ENCODE measurements at places on chromosomes 11 and 22.

- no peak for DNase-seq
Observed at GRCh38 chr22:27748751-27749191, 52.8 kb downstream of the MN1 start.

DNA sequence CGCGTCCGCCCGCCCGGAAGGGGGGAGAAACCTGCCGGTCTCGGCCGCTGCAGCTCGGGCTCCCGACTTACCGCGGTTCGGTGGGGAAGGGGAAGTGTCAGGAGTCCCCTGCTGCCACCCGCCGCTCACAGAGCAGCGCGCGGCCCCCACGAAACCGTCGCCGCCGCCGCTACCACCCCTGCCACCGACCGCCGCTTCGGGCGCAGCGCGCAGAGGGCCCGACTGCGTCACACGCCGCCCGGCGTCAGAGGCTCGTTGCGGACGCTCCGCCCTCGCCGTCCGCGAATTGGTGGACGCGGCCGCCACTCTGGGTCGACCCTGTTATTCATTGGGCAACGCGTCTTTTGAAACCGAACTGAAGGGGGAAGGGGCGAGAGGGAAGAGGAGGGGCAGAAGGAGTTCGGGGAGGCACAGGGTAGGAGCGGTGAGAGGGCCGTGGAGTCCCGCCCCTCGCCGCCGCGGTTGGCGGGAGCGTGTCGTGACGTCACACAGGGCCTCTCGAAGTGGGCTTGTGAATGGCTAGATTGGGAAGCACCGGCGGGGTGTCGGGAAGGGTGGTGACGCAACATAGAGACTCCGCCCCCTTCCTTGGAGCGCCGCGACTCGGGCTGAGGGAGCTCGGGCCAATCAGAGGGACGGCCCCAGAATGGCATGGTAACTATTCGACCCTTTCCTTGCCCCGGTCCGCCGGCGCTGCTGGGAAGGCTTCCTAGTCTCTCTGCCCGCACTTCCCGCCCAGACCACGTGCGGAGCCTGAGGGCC, at the start of gene NUP98:
Gene NUP98 (minus strand): TSS at position 226 of the 762 bp plus-strand sequence. CDS start 15,437 bp downstream, outside the sequence.
- DNase-seq = peak; percentile 98

DNA sequence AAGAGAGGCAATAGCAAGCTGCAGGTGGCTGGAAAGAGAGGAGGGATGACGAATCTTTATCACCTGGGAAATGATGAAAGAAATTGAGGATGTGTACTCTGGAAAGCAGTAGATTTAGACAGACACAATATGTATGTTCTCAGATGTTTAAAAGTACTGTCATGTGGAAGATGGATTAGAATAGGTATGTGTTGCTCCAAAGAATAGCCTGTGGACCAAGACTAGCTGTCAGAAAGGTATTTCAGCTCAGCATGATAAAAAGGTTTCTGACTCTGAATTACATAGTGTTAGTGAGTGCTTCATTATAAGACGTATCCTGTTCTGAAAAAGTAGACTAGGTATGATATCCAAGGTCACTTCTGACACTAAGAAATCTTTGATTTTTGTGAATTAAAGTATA, 322.4 kb downstream of the CNTN5 start:
- no peak for DNase-seq

- no peak for DNase-seq
Observed at GRCh38 chr11:16402654-16403447, 46.5 kb upstream of the SOX6 start.

GRCh38 chr11:118277312-118277711, 13.2 kb upstream of the MPZL2 start:
- peak; percentile 24 for DNase-seq

- no peak for DNase-seq
Observed at GRCh38 chr11:15886866-15887265, 469.5 kb downstream of the SOX6 start.

- DNase-seq = no peak
Observed at GRCh38 chr22:35805466-35805865, 87.8 kb downstream of the APOL5 start.

GRCh38 chr11:66330931-66331330, 5.3 kb downstream of the RIN1 start:
- no peak for DNase-seq

DNA sequence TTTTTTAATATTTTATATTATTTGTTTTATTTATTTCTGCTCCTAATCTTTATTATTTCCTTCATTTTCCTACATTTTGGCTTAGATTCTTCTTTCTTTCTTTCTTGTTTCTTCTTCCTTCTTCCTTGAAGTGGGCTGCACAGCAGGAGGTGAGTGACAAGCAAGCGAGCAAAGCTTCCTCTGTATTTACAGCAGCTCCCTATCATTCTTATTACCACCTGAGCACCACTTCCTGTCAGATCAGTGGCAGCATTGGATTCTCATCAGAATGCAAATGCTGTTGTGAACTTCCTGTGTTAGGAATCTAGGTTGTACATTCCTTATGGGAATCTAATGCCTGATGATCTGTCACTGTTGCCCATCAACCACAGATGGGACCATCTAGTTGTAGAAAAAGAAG, 784.9 kb upstream of the LUZP2 start:
- no peak for DNase-seq

GRCh38 chr11:73323464-73323863, 15.4 kb downstream of the ARHGEF17 start:
- peak; percentile 74 for DNase-seq

GRCh38 chr11:82814379-82814778, 80.7 kb upstream of the FAM181B start:
- DNase-seq = no peak

DNA sequence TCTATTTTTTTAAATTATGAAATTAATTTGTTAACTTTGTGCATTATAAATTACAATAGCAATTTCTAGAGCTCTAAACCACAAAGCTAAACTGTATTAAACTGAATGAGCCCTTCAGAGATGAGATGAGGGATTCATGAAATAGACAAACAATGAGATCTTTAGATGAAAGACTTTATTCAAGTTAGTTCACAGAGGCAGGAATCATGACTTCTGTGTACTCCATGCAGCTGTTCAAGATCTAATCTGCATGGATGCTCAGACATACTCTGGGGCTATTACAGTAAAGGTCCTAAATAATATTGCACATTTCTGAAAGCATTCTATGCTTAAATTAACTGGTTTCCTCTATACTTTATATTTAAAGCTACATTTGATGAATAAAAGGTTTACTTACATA, 122.7 kb downstream of the FCHSD2 start:
- DNase-seq = no peak

DNA sequence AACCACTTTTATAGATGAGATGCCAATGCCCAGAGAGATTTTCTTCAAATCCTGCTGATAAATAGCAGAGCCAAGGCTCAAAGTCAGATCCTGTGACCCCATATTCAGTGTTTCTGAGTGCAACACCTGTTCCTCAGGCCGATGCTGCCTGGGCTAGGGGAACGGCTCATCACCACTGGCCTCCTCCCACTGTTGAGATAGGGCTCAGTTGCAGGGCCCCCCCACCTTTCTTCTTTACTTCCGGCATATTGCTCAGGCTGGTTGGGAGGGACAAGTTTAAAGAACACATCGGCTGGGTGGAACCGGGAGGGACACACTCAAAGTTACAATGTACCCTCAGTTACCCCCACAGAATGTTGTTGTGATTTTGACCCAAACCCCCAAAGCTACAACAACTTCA, 88.3 kb upstream of the CRTAM start:
- no peak for DNase-seq

- DNase-seq = no peak
Observed at GRCh38 chr22:24937114-24937513, 9.4 kb downstream of the LHFPL7 start.

GRCh38 chr11:69640260-69640994, 529 bp upstream of the CCND1 start:
- DNase-seq = no peak

DNA sequence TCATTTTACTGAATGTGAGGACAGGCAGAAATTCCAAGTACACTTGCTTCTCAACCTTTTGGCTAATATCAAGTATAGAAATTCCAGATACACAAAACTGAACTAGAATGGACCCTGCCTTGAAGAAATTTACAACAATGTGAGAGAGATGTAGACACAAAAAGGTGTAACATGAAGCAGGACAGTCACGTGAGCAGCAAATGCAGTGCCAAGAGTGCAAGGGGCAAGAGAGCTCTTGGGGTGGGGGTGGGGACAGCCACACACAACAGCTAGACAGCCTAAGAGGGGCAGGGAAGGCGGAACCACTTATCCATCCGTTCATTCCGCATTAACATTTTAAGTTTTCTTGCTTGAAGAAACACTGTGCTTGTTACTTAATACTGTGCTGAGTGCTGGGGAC, 28.9 kb downstream of the PLEKHA7 start:
- DNase-seq = no peak

DNA sequence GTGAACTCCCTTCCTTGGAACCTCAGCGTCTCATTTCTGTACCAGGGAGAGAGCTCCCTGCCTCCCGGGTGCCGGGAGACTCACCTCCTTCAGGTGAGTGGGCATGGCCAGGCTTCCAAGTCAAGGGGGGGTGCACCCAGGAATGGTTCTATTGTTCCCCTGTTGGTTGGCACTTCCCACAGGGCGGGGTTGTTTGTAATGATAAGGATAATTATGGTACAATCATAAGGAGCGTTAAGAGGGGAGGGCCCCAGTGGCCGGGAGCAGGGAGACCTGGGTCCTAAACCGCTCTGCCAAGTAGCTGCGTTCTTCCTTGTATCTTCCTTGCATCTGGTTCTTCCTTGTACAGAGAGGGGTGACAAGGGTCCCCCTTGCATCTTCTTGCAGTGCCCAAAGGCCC, 79.1 kb downstream of the LRRC32 start:
- no peak for DNase-seq

DNA sequence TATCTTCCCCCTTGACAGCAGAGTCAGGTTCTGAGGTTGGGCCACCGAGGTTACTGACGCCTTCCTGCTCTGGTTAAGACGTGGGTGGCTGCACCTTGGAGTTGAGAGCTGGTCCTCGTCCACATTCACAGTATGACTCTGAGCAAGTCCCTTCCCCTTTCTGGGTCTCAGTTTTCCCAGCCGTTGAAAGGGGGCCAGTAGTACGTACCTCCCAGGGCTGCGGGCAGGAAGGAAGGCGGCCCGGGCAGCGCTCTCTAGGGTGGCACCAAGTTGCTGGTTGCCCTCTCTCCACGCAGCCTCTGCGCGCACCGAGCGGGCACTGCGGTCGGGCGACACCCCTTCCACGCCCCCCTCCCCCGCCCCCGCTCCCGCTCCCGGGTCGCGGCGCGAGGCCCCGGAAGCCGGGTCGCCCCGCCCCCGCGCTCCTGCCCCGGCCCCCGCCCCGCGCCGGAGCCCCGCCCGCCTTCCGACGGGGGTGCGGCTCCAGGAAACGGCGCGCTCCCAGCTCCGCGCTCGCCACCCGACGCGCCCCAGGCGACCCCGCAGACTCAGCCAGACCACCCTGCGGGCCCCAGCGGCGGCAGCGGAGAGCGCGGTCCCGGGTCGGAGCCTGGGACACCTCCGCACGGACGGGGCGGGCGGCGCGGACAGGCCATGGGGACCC, at the start of gene EHBP1L1:
Gene EHBP1L1 (plus strand): TSS at position 486 of the 664 bp plus-strand sequence. CDS start 250 bp downstream, outside the sequence.
- peak; percentile 70 for DNase-seq

GRCh38 chr22:17410576-17410975, 41.3 kb downstream of the CECR2 start:
- no peak for DNase-seq

GRCh38 chr11:104015649-104016415, 20.6 kb upstream of the DDI1 start:
- no peak for DNase-seq

DNA sequence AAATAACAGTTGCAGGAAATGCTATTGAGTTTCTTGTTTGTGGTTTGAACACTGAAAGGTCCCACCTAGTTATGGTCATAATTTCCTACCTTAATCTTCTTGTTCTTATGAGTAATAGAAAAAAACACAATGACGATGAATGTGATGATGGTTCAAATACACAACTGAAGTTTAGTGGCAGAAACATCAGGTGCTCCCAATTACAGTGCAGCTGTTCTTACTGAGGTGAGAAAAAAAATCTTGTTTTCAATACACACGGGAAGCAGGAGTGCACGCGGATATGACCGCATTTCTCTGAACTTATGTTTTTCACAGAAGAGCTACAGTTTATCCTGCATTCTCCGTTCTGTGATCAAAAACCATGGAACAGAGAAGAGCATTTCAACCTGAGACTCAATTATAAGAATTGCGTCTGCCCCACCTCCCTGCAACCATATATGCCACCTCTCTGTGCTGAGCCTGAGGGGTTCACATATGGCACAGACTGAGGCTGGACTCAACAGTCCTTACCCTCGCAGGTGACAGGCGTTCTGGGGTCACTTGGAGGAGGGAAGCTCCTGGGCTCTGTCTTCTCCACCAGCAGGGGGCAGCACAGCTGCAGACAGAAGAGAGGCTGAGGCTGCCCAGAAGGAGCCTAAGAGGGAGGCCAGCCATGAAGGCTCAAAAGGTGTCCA, 99.7 kb upstream of the IGLL5 start:
- DNase-seq = peak; percentile 11

GRCh38 chr11:106281455-106282173, 204.2 kb downstream of the AASDHPPT start:
- peak; percentile 28 for DNase-seq

DNA sequence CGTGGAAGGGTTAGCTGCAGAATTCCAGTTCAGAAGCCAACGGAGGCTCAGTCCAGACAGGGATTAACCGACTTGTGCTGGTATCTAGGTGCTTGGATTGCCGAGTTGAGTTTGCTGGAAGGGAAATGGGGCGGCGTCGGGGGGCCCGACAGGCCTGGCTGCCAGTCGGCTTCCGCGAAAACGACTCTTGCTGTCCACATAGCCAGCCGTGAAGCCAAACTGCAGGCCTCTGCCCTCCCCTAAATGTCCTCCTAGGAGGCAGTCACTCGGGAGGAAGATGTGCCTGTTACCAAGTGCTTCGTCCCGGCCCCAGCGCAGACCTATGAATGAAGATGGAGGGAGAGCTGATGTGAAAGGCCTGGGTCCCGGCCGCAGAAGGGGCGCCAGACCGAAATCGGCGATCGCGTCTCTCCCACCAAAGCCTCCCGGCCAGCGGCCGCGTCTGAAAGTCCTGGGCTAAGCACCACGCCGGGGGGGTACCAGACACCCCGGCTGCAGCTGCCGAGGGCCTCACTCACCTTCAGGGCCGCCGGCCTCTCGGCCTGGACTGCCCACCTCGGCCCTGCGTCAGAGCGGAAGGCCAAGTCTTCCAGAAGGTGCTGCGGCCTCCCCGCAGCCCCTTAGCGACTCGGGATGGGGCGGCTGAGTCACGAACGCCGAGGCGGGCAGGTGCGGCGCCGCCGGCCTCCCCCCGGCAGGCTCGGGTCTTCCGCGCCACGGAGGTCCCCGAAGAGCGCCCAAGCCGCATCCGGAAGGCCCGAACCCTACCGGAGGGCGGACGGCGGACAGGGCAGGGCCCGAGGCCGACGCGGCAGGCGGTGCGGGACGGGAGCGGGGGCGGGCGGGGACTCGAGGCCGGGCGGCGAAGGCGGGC, 7.5 kb downstream of the DPAGT1 start:
- no peak for DNase-seq

DNA sequence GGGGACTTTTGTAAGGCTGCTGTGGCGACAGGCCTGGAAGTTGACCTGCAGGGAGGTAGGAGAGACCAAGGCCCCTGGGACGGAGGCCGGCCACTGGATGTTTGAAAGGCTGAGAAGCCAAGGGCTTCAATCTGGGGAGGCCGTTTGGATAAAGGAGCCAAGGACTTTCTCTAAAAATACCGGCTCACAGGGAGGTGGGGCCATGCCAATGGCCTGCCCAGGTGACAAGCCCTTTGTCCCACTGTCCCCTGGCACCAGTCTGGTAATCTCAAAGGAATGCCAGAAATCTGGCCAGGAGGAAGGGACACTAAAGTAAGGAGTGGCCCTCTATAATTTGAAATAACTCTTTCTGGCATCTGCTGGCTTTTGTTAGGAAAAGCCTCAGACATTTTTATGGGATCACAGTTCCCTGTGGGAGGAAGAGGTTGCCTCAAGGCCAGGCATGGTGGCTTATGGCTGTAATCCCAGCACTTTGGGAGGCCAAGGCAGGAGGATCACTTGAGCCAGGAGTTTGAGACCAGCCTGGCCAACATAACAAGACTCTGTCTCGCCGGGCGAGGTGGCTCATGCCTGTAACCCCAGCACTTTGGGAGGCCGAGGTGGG, 1.9 kb upstream of the CHKA start:
- no peak for DNase-seq
